ENCODE measurements at places on chromosomes 2 and 18.

DNA sequence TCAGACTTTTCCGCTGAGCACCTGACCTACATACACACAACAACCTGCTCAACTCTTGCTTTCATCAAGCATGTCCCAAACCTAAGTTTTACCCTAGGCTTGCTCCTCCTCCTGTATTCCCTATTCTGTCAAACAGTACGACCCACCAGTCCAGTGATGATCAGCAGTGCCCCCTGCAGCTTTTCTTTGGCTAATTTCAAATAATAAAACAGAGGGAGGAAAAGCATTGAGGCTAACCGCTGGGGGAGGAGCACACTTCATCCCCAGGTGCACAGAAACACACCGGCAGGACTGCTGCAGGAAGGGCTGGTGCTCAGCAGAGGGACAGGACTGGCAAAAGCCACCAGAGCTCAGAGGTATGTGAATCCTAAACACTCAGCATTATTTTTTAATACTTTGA is 21.2 kb downstream of the E2F6 start:
- DNase-seq, result no peak

- DNase-seq, result peak; percentile 37
Measured at GRCh38 chr2:35410431-35411061, 945.0 kb upstream of the CRIM1 start.

DNA sequence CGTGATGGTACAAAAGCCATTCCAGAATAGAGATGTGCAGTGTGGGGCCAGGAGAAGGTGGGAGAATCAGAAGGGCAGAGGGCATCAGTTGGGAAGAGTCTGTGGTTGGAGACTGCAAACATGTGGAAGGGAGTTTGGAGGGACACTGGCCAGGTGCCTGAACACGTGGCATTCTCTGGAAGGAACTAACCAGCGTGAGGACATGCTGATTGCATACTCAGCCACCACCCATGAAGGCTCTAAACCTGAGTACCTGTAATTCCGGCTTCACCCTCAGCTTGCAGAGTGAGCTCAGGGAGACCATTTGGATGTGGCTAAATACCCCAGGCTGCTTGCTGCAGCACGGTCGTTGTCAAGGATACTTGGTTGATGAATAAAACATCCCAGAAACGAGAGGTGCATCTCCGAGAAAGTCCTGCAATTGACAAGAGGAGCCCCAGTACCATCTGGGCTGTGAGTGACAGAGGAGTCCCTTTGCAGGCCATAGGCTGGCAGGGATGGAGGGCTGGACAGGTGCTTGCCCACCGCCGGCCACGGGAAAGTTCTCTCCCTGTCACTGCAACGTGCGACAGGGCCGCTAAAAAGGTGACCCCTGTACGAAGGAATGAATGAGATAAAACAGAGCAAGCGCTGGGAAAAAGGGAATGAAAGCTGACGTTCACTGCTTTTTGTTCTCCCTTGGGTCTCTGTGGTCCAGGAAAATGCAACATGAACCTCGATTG is 5.0 kb downstream of the ACKR3 start:
- DNase-seq, result no peak

- no peak for DNase-seq
Measured at GRCh38 chr2:58629545-58630119, 388.5 kb upstream of the FANCL start.

- no peak for DNase-seq
Measured at GRCh38 chr2:69100220-69100723, 87.3 kb downstream of the ANTXR1 start.

- DNase-seq, result no peak
Measured at GRCh38 chr18:2662990-2663389, 7.5 kb downstream of the SMCHD1 start.

GRCh38 chr2:68828887-68829708 is 42.1 kb downstream of the BMP10 start:
- DNase-seq, result peak; percentile 14

DNA sequence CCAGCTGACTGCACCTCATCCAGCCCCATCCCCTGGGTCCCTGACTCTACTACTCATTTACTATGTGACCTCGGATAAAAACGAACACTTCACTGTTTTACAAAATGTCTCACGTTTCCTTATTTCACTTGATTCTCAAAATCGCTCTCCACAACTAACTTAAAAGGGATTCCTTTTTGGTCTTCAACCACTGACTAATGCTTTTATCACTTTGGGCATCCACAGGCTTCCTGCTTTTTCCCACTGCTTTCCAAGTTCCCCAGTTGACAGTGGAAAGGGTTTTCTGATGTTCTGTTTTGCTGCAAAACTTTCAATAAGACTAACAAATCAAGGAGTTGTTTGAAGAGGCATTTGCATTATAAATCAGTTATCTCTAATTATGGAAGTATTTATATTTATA is 24.1 kb downstream of the EIF2AK3 start:
- DNase-seq, result no peak

DNA sequence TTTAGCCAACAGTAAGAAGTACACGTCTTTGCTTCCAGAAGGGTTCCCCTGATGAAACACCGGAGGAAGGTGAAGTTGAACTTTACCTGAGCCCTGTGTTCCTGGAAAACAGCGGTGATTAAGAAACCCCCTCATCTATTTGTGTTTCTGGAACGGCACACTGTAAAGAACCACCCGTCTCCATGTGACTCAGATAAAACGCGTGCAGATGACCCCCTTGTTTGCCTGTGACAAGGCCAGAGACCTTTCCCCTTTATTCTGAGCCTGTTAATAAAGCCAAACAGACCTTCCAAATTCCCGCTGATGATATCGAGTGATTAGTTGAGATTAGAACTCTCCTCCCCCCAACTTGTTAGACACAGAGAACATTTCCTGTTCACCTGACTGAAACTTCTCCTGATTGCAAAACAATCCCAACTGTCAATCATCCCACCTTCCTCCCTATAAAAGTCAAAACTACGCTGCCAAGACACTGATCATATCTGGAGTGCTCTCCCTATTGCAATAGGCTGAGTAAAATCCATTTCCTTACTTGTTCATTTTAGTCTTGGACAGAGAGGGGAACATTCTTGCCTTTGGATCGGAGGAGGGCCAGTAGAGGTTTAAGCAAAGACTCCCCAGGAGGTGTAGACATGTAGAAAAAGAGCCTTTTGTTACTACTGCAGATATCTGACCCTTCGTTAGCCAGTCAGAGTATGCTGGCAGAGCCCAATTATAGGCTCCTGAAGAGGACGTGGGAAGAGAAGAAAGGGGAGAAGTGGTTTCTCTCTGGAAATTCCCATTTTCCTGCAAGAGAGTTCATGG is 914 bp upstream of the IWS1 start:
- DNase-seq, result peak; percentile 36

GRCh38 chr18:78624646-78625279 is 354.9 kb upstream of the SALL3 start:
- DNase-seq, result no peak

DNA sequence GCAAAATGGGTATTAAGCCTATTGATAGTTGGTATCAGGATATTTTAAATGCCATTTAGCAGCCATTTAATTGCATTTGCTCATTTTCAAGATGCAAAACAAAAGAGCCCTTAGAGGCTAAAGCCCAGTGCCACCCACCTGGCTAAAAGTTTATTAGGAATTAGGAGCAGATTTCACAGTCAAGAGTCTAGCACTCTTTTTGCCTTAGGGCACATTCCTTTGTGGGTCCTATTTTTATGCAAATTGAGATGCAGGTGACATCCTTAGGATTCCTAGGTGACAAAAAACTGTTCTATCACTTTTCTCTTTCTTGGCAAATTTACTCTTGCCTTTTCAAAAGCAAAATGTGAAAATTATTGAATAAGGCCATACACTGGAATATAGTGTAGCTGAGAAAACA is 42.0 kb downstream of the CTNNA2 start:
- no peak for DNase-seq

DNA sequence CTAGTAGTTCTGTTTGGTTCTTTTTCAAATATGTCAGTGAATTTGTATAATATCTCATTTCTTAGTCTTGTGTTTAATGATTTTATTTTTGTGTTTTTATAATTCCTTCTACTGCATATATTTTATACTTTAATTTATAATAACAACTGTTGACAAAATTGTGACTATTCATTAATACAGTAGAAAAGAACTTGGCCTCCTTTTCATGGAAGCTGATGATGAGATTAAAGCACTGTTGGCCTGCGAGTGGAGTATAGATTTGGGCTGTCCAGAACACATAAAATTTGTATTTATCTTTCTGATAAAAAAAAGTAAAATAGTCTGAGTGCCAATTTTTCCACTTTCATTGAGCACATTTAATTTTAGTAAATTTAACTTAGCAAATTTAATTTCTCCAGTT is 12.1 kb downstream of the CFLAR start:
- DNase-seq, result no peak

DNA sequence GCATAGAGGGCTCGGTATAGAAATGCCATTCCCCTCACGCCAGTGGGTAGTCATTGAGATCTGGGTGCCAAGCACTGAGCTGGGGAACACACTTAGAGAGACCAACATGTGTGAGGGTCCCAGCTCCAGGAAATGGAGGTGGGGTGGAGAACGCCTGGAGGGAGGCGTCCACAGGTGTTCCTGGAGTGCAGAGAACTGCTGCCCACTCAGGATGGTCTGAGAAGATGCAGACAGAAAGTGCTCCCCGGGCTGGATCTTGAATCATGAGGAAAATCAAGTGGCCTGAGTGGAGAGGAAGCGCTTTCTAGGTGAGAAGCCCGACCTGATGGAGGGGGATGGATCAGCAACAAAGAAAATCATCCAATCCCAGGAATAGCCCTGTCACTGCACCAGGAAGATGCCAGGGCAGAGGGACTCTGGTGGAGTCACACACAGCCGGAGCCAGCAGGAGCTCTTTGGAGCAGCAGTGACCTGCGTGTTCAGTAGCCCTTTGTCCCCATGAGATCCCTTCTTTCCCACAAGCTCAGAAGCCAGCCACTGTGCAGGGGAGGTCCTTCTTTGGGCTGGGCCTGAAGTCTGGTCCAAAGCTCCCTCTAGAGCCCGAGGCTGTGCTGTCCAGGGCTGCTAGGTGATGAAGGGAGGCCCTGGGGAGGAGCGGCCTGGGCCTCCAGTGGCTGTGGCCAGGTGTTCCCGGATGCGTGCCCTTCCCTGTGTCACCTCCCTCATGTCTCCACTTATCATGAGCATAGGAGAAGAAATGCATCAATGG is 112.3 kb downstream of the RNF144A start:
- no peak for DNase-seq

DNA sequence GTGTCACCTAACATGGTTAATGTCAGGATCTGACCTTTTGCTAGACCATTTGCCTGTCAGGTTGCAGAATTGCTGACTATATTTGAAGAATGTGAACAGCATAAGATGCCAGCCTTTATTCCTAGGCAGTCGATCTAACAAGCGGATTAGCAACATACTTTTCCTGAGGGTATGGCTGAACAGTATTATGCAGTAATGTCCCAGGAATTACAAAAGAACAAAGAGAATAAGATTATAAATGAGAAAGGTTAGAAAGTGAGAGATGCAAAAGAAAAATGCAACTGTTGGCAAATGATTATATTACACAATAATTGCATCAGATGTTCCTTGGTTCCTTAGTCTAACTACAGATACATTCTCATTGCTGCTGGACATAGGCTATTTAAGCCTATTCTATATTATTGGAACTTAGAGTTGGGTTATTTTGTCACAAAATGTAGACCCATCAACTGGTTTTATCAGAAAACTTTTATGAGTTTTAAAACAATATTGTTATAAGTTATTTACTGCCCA is 647.1 kb upstream of the CRIM1 start:
- DNase-seq, result no peak

DNA sequence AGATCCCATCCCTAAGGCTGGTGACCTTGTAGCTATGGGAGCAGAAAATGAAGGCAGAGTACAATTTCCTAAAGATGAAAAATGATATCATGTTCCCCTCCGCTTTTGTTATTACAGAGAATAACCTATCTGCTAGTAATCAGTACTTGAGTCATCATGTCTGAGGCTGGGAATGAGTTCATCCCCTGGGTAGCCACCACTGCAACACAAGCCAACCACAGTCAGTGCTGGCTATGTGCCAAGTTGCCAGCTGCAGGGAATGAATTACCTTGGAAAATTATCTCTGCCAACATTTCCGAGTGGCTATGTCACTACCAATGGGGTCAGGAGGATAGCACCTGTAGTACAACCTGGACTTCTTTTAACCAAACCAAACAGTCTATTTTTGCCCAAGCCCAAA is 1094.7 kb upstream of the DDX18 start:
- no peak for DNase-seq
